ENCODE measurements at places on chromosomes 1 and 21.

- no peak for DNase-seq
Observed at GRCh38 chr1:110750562-110750961, 75.8 kb upstream of the KCNA3 start.

GRCh38 chr1:93475681-93476080, 27.8 kb downstream of the FNBP1L start:
- no peak for DNase-seq

DNA sequence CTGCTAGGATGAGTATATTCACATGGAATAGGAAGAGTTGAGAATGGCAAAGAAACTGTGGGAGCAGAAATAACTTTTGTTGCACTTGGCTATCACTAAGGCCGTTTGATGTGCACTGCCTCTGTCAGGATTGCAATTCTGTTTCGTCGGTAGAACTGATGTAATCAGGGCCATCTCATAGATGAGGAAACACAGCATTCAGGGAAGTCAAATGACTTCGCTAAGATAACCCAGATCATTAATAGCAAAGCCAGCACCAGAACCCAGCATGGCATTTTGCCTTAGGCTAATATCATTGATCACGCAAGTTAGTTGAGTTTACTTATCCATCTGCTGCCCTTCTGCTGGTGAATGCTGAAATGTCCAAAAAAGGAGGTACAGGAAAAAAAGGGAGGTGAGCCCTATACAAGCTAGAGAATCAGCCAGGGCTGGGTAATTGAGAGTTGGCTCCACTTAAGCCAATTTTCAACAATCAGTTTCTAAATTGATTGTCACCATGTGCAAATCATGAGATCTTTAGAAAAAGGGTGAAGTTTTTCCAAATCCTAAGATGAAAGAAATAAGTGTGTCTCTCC, 7.6 kb downstream of the RASSF5 start:
- DNase-seq: no peak

DNA sequence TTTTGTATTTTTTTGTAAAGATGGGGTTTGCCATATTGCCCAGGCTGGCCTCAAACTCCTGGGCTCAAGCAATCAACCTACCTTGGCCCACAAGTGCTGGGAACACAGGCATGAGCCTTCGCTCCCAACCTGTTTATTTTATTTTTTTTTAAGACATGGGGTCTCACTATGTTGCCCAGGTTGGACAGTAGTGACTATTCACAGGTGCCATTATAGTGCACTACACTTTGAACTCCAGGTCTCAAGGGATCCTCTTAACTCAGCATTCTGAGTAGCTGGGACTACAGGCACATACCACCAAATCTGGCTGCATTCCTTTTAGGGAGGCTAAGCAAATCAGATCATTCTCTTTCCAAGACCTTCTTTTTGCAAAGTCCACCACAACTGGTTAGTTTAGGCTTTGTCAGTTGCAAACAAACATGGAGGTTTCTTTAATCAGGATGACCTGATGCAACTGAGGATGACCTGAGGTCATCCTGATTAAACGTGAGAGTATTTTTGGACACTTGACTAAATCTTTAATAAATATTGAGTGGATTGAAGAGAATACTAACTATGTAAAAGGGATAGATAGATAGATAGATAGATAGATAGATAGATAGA, 30.0 kb upstream of the RALGPS2 start:
- no peak for DNase-seq

DNA sequence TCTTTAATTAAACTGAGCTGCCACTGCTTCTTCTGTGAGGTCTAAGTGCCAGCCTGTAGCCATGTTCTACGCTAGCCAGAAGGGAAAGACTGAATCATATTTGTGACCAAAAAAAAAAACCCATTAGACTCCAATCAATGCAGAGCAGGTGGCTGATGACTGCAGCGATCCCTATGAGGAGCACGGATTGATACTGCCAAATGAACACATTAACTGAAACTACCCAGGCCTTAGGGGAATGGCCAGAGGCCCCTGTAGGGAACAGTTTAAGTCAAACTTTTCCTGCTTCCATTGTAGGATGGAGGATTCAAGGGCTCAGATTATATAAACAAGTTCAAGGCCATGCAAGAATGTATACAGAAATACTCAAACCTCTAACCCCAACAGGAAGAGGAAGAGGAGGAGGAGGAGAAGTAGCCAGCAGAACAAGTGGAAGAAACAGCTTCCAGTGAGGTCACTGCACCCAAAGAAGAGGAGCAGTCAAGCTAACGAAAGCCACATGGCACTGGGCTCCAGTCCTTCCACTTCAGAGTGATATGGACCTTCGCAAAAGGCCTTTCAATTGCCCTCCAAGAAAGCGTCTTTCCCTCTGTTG, 328.3 kb downstream of the SMYD3 start:
- no peak for DNase-seq

DNA sequence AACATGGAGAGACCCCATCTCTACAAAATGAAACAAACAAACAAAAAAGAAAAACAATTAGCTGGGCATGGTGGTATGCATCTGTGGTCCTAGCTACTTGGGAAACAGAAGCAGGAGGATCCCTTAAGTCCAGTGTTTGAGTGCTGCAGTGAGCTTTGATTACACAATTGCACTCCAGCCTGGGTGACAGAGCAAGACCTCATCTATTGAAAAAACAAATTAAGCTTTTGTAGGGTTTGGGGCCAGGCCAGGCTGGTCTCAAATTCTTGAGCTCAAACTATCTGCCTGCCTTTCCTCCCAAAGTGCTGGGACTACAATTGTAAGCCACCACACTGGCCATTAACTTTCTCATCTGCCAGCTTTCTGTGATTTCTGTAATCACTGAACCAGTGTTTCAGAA, 27.2 kb downstream of the NIPAL3 start:
- DNase-seq: no peak

DNA sequence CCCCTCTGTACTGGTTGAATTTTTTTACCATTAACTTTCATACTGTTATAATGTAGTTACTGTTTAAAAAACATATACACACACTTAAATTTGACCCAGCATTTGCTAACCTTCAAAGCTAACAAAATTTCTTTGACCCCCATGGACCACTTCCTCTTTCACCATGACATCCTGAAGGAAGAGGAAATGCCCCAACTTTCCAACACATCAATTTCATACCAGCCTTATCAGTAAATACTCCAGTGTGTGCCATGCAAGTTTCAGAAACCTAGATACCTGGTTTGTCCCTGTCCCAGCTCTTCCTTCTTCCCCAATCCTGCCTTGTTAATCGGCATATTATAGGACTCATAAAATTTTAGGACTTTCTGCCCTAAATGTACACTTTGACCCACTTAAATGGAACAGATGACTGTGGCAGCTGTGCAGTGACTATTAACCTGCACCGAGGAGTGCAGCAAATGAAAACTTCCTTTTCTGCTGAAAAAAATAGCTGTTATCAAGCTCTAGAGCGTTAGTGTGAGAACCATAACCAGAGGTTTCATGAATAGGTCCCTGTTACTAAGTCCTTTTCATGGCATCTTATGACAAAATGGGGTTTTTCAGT, 54.1 kb downstream of the DTL start:
- DNase-seq: no peak

DNA sequence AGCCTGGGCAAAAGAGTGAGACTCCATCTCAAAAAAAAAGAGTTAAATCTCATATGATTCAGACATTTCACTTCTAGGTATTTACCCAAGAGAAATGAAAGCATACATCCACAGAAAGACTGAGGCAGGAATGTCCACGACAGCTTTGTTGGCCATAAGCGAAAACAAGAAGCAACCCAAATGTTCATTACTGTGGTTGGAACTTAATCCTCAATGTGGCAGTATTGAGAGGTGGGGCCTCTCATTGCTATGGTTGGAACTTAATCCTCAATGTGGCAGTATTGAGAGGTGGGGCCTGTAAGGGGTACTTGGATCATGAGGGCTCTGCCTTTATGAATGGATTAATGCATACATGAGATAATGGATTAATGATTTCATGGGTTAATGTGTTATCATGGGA, 15.2 kb downstream of the C21orf58 start:
- DNase-seq: no peak

GRCh38 chr1:18875107-18875795, 15.8 kb upstream of the TAS1R2 start:
- no peak for DNase-seq

GRCh38 chr1:87723193-87723592, 394.5 kb downstream of the LMO4 start:
- no peak for DNase-seq

- DNase-seq: no peak
Observed at GRCh38 chr1:57272601-57273000, 151.3 kb downstream of the DAB1 start.

DNA sequence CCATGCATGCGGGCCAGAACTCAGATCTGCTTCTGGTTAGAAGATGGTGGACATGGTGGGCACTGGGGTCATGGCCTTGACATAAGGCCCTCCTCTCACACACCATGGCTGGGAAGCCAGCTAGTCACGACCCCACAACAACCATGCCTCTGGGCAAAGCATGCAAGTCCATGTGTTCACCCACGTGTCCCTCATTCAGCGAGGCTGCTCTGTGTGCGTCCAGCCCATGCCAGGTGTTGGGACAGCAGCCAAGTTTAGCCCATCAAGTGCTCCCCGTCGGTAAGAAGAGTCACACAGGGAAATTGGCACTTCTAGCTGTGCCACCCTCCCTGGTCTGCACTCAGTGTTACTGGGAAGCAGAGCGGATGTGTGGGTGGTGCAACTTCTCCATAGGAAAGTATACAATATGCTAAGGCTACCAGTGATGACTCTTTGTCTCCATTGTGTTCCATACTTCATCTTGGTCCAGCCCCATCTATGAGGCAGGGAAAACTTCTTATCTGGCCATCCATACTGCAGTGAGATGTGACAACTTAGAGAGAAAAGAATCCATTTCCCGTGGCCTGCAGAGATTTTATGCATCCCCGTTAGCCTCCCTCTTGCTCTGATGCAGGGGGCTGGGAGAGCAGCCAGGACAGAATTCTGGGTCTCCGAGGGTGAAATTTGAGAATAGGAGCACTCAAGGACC, 198.0 kb downstream of the GRIK3 start:
- peak; percentile 28 for DNase-seq

DNA sequence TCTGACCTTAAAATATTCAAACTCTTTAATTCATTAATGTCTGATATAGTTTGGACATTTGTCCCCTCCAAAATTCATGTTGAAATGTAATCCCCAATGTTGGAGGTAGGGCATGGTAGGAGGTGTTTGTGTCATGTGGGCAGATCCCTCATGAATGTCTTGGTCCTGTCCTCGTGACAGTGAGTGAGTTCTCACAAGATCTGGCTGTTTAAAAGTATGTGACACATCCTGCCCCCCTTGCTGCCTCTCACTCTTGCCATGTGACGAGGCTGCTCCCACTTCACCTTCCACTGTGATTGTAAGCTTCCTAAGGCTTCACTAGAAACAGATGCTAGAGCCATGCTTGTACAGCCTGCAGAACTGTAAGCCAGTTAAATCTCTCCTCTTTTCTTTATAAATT, 21.3 kb upstream of the FBXO28 start:
- no peak for DNase-seq

GRCh38 chr1:65409314-65409713, 11.2 kb upstream of the LEPR start:
- no peak for DNase-seq

DNA sequence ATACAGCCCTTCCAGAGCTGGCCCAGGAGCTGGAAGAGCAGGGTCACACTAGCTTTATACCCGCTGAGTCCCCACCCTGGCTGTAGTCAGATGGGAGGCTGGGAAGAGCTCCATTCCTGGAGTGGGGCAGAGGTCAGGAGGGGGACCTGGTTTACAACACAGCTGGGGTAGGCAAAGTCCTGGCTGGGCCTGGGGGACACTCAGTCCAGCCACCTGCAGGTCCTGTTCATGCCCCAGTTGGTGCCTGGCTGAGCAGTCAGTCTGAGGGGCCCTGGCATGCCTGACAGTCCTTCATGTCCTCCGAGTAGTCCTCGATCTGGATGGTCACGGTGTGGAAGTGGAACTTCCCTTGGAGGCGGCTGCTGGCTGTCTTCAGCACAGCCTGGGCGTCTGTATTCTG, 7.0 kb downstream of the SLC30A2 start:
- DNase-seq: no peak

DNA sequence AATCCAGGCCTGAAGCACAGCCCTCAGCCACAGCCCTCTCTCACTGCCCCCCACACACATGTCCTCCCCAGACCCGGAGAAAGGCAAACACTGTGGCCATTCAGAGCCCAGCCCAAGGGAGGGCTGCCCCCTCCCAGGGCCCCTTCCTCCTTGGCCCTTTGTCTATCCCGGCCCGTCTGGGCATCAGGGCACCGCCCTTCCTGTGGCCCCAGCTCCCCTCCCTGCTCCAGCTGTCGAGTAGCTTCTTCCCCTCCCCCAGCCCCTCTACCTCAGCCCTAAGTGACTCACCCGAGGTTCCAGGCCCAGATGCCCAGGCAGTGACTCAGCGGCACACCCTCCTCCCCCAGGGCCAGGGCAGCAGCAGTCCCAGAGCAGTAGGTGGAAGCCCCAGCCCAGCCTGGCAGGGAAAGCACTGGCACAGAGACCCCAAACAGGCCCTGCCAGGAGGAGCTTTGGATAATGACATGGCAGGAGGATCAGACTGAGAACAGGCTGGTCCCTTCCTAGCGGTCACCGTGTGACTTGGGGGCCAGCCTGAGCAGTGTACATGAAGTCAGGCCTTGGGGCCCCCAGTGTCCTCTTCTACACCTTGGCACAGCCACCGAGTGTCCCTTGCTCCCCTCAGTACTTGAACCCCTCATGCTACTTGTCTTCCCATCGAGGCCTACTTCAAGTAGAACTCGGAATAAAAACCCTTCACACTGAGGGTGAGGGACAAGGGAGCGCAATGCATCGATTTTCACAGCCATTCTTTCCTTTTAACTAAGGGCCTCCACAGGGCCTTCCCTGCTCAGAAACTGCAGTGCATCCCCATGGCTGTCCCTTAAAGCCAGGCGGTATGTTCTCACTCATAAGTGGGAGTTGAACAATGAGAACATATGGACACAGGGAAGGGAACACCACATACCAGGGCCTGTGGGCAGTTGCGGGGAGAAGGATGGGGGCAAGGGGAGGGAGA, 1.0 kb upstream of the S100A2 start:
- DNase-seq: no peak

GRCh38 chr1:65084066-65084465, 63.9 kb upstream of the AK4 start:
- no peak for DNase-seq

- no peak for DNase-seq
Observed at GRCh38 chr1:68010090-68010489, 40.3 kb downstream of the DIRAS3 start.

DNA sequence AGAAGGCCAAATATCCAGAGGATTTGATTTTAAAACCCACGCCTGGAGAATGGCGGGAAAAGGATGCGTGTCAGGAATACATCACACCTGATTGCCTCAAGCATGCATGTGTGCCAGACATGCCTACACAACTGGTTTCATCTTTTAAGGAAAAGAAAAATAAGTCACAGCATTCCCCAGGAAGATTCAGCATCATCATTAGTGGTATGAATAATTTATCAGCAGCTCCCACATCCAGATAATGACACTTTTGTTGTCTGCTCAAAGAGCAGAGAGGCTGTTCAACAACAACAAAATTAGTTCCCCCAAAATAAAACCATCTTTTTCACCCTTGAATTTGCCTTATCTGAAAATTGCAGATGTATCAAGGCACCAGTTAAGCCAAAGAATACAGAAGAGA, 328.6 kb upstream of the C1orf87 start:
- DNase-seq: no peak
